Aortic smooth muscle cell (primary cell): ENCODE measurements at places on chromosomes 12 and 14. TPM values are rescaled to one million over a fixed set of nuclear protein-coding genes. Genes with fewer than 3 reads are reported as not detected.

SLC41A2 gene
- total RNA-seq = 9.6 and 15.2 TPM in 2 replicates

NELL2 gene
- total RNA-seq = under 0.01 TPM in 1 of 2 replicates, not detected in the other

LARP4 gene
- 32.6 and 33.0 TPM in 2 replicates for total RNA-seq

PIWIL1 gene
- not detected in 2 replicates for total RNA-seq

CFAP251 gene
- total RNA-seq = 5.7 and 8.7 TPM in 2 replicates

PTGDR gene
- 0.79 and 0.87 TPM in 2 replicates for total RNA-seq

DPPA3 gene
- total RNA-seq = not detected in 2 replicates

TAS2R30 gene
- total RNA-seq = 3.2 and 6.2 TPM in 2 replicates

FIGNL2 gene
- under 0.01 TPM in 2 replicates for total RNA-seq

SLCO1C1 gene
- 2.2 and 2.6 TPM in 2 replicates for total RNA-seq

ANG gene
- total RNA-seq = 5.0 and 7.8 TPM in 2 replicates

SUOX gene
- 9.2 and 12.0 TPM in 2 replicates for total RNA-seq

CLEC1A gene
- total RNA-seq = 0.37 and 0.40 TPM in 2 replicates

WSCD2 gene
- total RNA-seq = under 0.01 and 0.06 TPM in 2 replicates

CPNE8 gene
- 17.4 and 27.0 TPM in 2 replicates for total RNA-seq

POTEM gene
- not detected in 2 replicates for total RNA-seq

NFE2 gene
- not detected in 2 replicates for total RNA-seq

EPYC gene
- not detected in 2 replicates for total RNA-seq

GPRC5D gene
- total RNA-seq = 0.25 TPM in 1 of 2 replicates, not detected in the other

ENDOU gene
- 0.40 and 0.81 TPM in 2 replicates for total RNA-seq

JPH4 gene
- total RNA-seq = not detected in 2 replicates

TAS2R46 gene
- total RNA-seq = 1.1 and 2.8 TPM in 2 replicates

PLCZ1 gene
- 0.06 and 0.13 TPM in 2 replicates for total RNA-seq

NXPH4 gene
- 1.2 and 1.5 TPM in 2 replicates for total RNA-seq

CD4 gene
- 3.1 and 7.5 TPM in 2 replicates for total RNA-seq

AVPR1A gene
- not detected in 2 replicates for total RNA-seq

RPGRIP1 gene
- total RNA-seq = not detected in 2 replicates

HOXC10 gene
- total RNA-seq = not detected in 2 replicates

BMAL2 gene
- total RNA-seq = 45.2 and 48.9 TPM in 2 replicates

DDIT3 gene
- total RNA-seq = 36.1 and 51.7 TPM in 2 replicates

NTF3 gene
- 4.4 and 11.1 TPM in 2 replicates for total RNA-seq

SLC6A15 gene
- 0.13 and 0.19 TPM in 2 replicates for total RNA-seq

KRT74 gene
- not detected in 2 replicates for total RNA-seq

CEBPE gene
- total RNA-seq = not detected in 2 replicates
